ENCODE measurements at places on chromosomes 2 and 18. TPM values are rescaled to one million over a fixed set of nuclear protein-coding genes. Genes with fewer than 3 reads are reported as not detected.

The ANKRD62 gene
- not detected for total RNA-seq

The TGFA gene
- total RNA-seq, result 0.43 TPM

GRCh38 chr18:3693410-3693809 is 243.4 kb downstream of the TGIF1 start:
- DNase-seq, result no peak

DNA sequence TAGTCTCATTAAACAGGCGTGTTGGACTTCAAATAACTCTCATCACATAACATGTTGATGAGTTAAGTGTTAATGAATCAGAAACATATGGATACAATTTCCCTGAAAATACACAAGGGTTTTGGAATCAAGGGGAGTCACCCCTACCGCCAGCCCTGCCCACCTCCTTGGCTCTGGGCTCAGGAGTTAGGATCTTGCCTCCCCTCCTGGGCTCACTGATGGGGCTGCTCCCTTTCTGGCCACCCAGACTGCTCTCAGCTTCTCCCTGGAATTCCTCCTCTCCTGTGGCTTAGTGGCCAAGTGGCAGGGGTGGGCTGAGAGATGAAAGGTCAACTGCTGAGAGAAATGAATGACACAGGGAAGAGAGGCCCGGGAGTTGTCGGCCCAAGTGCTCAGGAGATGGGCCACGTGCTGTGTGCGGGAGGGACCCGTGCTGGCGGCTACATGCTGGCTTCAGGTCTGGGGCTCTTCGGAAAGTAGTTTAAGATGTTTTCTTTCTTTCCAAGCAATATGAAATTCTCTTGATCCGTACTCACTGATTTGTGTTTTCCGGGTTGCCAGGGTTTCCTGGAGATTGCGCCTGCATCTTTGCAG is 55.8 kb upstream of the TNP1 start:
- no peak for DNase-seq

DNA sequence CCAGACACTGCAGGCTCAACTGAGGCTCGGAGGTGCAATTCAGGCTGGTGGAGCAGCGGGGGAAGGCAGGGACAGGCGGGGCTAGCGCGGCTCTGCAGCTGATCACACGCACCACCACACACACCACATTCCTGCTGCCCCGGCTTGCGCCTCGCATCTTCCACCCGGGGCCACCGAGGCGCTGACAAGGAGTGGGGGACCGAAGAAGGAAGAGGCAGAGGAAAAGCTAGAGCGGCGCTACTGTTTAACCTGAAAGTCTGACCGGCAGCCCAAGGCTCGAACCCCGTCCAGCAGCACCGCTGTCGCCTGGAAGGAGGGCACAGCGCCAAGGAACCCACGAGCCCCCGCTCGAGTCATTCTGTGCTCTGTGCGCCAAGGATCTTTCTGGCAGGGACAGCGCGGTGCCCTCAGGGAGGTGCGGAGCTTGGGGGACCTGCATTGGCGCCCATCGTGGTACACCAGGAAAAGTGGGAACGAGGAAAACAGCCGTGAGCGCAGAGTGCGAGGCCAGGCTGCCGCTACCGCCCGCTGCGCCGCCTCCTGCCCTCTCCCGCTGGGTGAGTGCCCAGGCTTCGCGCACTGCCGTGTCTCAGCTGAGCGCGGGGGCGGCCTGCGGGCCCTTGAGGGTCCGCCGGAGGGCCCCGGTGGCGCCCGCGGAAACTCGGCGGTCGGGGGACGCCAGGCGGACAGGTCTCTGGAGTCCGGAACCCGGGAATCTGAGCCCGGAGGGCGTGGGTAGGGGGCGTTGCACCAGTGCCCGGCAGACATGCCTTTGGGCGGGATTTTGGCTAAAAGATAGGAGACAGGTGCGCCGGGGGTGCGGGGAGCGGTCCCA is 860 bp upstream of the KCNJ3 start:
- DNase-seq, result peak; percentile 39

DNA sequence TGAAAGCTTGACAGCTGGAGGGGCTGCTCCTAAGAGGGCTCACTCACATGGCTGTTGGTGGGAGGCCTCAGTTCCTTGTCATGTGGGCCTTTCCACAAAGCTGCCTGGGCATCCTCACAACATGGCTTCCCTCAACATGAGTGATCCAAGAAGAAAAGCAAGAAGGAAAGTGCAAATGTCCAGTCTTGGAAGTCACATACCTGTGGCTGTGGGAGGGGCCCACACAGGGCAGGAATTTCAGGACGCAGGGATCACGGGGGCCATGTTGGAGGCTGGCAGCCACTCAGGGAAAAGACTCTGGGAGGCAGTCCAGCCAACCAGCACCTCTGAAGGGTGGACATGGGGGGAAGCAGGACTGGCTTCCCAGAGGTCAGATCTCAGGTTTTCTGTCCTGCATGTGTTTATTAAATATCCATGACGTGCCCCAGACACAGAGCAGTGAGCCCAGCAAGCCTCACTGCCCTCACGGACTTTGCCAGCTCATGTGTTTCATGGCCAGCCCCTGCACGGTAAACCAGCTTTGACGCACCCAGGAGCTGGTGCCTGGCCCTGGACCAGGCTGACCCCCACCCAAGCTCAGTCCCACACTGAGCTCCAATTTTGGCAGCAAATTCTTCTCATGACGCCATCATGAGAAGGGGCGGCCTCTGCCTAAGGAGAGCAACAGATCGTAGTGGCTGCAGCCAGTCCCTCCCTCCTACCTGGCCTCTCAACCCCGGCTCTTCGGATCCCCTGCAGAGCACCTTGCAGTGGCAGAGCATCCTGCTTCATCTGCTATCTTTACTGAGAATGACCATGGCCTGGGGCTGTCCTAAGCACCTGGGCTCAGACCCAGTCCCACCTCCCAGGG is 34.7 kb upstream of the GPR17 start:
- no peak for DNase-seq
